Effector CD4-positive, alpha-beta T cell (primary cell): ENCODE measurements at places on chromosomes 3 and 15.

DNA sequence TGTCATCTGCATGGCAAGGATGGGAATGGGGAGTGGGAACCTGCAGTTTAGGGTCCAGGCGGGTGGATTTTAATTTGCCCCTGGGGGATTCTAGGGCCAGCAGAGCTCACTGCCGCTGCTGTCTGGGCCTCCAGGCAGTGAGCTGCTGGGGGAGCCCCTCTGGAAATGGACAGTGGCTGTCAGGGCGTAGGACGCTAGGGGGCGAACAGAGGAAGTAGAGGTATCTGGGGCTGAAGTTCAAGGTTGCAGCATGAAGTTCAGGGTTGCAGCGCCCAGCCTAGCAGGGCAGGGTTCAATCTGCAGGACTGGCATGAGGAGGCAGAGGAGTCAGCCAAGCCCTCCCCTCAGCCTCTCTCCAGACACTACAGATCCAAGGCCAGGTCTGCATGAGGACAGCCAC, 49.5 kb downstream of the APBA2 start:
- no peak for DNase-seq

- no peak for DNase-seq
Observed at GRCh38 chr3:11583638-11584046, 60.1 kb downstream of the VGLL4 start.

- no peak for DNase-seq
Observed at GRCh38 chr3:33132019-33132360, 18.2 kb downstream of the CRTAP start.

DNA sequence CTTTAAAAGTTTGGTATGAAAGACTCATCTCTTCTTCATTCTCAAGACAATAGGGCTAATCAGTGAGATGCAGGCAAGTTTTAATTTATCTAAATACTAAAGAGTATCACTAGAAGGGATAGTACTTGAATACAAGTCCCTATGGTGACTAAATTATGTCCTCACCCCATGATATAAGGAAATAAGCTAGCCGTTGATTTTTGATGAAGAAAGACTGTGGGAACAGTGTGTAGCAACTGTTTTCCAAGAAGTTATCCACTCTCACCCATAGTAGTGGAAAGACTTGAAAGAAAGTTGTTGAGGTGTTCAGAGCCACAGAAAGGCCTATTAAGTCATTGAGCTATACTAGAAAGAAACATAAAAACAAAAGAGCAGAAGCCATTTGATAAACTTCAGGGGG, 36.7 kb downstream of the PIK3CA start:
- DNase-seq = no peak

DNA sequence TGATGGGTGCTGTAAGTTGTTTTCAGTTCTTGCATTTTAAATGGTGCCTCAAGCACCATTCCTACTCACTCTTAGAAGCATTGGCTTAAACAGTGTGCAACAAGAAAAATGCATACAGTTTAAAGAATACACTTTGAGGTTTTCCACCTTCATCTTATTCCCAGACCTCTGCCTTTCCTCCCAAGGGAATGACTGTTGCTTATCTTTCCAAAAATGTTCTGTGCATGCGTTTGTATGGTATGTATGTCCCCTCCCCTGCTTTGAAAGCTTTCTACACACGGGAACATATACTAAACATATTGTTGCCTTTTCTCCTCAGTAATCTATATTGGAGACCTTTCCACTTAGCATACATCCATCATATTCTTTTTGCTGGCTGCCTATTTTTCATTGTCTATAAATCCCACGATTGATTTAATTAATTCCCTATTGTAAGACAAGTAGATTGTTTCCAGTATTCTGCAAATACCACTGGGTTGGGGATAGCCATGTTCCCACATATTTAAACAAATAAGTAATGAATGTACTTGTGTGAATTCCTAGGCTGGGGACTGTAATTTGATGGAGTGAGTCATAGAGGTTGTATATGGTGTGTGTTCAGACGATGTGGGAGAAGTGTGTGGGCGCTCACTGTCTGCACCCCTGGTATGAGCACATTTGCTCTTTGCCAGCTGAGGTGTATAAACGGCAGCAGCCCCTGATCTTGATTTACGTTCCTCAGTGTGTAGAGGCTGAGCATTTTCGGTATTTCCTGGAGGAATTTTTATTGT, 5.8 kb downstream of the TRAK1 start:
- DNase-seq = no peak

DNA sequence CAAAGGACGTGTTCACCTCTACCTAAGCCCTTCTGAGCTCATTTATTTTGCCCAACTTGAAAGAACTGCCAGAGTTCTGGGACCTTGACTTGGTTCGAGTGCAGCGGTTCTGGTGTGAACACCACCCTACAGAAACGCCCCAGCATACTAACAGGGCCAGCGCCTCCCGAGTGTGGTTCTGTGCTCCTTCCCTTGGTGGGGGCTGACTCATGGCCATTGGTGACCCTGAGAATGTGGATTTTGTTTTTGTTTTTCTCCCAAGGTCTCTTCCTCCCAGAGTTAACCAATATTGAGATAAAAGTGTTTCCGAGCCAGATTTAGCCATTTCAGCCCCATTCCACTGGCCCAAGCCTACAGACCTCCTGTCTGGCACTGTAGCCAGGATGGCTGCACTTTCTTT, 27.9 kb downstream of the SEMA7A start:
- DNase-seq = no peak

DNA sequence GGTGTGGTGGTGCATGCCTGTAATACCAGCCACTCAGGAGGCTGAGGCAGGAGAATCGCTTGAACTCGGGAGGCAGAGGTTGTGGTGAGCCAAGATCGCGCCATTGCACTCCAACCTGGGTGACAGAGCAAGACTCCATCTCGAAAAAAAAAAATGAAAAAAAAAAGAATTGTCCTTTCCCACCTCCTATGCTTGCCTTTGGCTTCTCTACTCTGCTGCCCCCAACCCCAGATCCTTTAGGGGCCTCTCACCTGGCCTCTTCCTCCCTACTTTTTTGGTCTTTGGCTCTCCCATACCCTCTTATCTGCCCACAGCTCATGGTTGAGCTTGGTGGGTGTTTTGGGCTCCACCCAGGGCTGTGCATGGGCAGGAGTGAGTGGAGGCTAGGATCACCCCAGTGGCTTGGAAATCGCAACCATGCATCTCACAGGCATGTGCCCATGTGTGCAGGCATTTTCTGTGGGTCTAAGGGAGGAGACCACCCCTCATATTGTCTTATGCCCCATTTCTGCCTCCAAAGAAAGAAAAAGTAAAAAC, 2.1 kb upstream of the SHISA5 start:
- DNase-seq = no peak

GRCh38 chr3:35638980-35639253, 408 bp upstream of the ARPP21 start:
- DNase-seq = no peak
